Central memory CD8-positive, alpha-beta T cell (primary cell): ENCODE measurements at places on chromosomes 16 and 17.
A peak's percentile ranks its signal among the peaks of the same experiment; 100 is the strongest.

- H3K27ac ChIP-seq, result no peak overlapping the region
- peaks cover 50% of the 10 kb centered on the region for H3K4me1 ChIP-seq
- H3K4me3 ChIP-seq, result peak overlapping the region; percentile 77
- H3K27me3 ChIP-seq, result no peaks in the 10 kb centered on the region
These were observed 863 bp downstream of the ADCY9 start for GRCh38 chr16:4115209-4115948.

DNA sequence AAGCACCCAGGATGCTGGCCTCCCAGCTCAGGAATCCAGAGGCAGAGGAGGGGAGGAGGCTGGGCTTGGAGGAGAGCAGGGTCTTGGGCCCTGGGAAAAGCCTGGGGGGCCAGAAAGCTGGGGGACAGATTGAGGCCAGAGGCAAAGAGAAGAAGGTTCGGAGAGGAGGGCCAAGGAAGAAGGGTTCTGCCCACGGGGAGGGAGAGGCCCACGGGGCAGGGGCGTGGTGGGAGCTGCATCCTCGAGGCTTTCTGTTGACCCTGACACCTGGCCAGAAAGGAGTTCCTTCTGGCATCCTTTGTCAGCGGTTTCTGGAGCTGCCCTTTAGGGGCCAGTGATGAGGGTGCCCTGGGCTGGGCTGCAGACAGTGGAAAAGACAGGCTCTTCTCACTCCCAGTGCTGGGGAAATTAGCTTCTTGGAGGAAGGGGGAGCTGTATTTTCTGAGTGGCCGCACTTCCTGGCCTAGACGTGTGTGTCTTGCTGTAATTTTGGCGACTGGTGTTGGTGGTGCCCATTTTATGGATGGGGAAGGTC lies 308.7 kb downstream of the SEC14L1 start:
- H3K27me3 ChIP-seq, result no peaks in the 10 kb centered on the region
- peak overlapping the region; percentile 96 for H3K27ac ChIP-seq
- H3K36me3 ChIP-seq, result peaks cover 31% of the 10 kb centered on the region
- peak overlapping the region; percentile 93 for H3K4me3 ChIP-seq

DNA sequence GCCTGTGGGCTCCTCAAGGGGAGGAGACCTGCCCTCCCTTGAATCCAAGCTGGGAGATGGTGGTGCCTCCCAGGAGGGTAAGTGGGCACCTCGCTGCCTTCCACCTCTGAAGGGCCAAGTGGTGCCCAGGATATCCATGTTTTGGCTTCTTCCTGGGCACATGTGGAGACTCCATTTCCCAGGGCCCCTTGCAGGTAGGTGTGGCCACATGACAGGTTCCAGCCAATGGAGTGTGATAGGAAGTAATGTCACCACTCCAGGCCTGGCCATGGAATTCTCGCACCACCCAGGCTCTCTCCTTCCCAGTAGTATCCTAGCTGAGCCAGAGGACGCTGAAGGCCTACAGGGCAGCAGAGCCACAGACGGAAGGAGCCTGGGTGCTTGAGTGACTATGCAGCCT lies 17.6 kb upstream of the PEMT start:
- no peak overlapping the region for H3K4me3 ChIP-seq
- peak overlapping the region; percentile 35 for H3K27ac ChIP-seq
- H3K4me1 ChIP-seq, result no peaks in the 10 kb centered on the region
- no peaks in the 10 kb centered on the region for H3K36me3 ChIP-seq
- no peak for DNase-seq
- H3K27me3 ChIP-seq, result peaks cover 13% of the 10 kb centered on the region

GRCh38 chr17:67203818-67204217 lies 41.2 kb downstream of the HELZ start:
- H3K27me3 ChIP-seq, result no peaks in the 10 kb centered on the region
- DNase-seq, result no peak
- no peak overlapping the region for H3K27ac ChIP-seq
- no peak overlapping the region for H3K4me3 ChIP-seq

GRCh38 chr16:75256059-75256571 lies 4.7 kb upstream of the BCAR1 start:
- no peaks in the 10 kb centered on the region for H3K36me3 ChIP-seq
- no peak overlapping the region for H3K4me3 ChIP-seq
- DNase-seq, result no peak

GRCh38 chr16:11310997-11311561 lies 29.9 kb upstream of the PRM1 start:
- H3K4me1 ChIP-seq, result peaks cover 23% of the 10 kb centered on the region
- H3K4me3 ChIP-seq, result peak overlapping the region; percentile 44
- peaks cover 2% of the 10 kb centered on the region for H3K36me3 ChIP-seq

GRCh38 chr17:50830352-50830751 lies 5.0 kb upstream of the WFIKKN2 start:
- H3K4me1 ChIP-seq, result no peaks in the 10 kb centered on the region
- H3K27ac ChIP-seq, result no peak overlapping the region
- no peak overlapping the region for H3K4me3 ChIP-seq

DNA sequence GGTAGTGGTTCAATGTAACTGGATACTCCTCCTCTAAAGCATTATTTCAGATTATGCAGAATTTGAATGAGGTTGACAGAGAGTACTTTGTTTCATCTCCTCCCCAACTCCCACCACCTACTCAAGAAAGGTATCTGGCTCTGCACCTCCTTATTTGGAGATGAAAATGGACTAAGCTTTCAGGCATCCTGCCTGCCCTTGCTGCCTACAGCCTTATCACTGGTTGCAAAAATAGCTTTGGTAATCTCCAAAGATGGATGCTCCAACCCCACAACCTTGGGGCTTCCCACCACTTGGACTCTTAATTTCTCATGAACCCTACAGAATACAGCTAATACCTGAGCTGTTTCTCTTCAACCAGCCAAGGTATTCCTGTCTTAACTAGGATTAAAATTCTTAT lies 45.3 kb upstream of the CORO6 start:
- no peak overlapping the region for H3K4me3 ChIP-seq
- no peak for DNase-seq
- H3K36me3 ChIP-seq, result peaks cover 52% of the 10 kb centered on the region
- no peaks in the 10 kb centered on the region for H3K4me1 ChIP-seq
- H3K27me3 ChIP-seq, result no peaks in the 10 kb centered on the region
